ENCODE measurements at places on chromosomes 1 and 21.

- DNase-seq, result no peak
Measured at GRCh38 chr1:188689542-188689941, 1788.1 kb downstream of the BRINP3 start.

GRCh38 chr1:229407206-229408026 lies 26.5 kb downstream of the ACTA1 start:
- peak; percentile 32 for DNase-seq

DNA sequence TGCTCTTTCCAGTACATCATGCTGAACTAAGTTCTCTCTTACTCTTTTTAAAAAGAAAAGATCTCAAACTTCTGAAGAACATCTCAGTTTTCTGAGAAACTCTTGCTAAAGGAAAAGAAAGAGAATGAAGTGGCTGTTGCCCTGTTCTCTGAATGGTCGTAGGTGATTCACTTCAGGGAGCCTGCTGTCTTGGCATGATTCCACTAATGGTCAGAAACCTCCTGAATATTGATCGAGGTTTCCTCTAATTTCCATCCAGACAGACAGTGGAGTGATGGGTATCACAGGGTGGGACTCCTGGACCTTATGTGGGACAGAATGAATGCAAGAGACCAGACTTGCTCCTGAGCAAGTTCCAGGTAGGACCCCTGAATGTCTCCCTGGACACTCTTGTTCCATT lies 2.5 kb downstream of the FCRL2 start:
- DNase-seq, result no peak

- DNase-seq, result no peak
Measured at GRCh38 chr1:53139951-53140361, 2.5 kb downstream of the SLC1A7 start.

GRCh38 chr1:116207126-116207735 lies 96.0 kb downstream of the MAB21L3 start:
- DNase-seq, result no peak

DNA sequence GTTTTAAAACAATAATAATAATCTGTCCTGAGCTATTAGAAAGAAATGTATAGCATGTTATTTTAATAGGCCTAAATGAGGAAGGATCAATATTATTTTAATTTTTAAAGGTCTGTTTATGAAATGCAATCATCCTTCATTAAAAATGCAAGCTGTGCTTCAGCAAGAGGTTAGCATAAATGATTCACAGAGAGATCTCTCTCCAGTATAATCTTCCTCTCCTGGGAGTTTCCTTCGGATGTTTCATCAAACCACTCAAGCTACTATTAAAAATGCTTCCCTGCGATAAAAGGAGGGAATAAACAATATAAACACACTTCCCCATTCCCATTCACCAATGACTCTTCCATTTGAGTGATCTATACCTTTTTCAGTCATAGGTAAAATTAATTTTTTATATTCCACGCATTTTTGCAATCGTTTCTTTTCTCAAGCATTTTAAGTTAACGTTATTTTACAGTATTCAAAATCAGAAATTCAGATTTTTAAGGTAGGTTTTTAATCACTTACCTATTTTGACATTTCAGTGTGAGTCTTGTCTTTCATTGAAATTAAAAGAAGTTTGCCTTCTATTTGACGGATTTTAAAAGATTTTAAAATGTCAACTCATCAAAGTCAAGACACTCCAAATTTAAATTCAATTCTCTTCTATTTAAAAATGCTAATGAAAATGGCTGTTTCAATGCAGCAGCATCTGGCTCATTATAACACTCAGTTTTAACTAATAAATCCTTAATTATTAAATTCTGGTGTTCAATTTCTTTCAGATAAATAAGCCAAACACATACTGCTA lies 64.3 kb downstream of the RERE start:
- DNase-seq, result no peak

DNA sequence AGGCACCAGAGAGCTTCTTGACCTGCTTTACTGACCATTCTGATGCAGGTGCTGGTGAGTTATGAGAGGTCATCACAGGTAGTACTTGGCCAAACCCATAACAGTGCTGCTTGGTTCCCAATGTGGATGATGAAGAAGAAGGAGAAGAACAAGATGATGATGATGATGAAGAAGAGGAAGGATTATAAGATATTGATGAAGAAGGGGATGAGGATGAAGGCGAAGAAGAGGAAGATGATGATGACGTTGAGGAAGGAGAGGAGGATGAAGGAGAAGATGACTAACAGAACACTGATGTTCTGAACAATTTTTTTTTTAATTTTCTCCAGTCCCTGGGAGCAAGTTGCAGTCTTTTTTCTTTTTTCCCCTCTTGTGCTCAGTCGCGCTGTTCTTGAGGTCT lies 23.9 kb upstream of the SLAMF1 start:
- DNase-seq, result no peak

- DNase-seq, result no peak
Measured at GRCh38 chr21:36806103-36806502, 107.2 kb downstream of the SIM2 start.

GRCh38 chr1:117365350-117366176 lies 1.7 kb upstream of the MAN1A2 start:
- DNase-seq, result no peak

GRCh38 chr1:16434501-16434900 lies 2.7 kb downstream of the SPATA21 start:
- DNase-seq, result no peak

- DNase-seq, result no peak
Measured at GRCh38 chr21:18147678-18148077, 97.0 kb upstream of the CHODL start.

GRCh38 chr1:202580619-202581018 lies 129.6 kb downstream of the SYT2 start:
- DNase-seq, result no peak

DNA sequence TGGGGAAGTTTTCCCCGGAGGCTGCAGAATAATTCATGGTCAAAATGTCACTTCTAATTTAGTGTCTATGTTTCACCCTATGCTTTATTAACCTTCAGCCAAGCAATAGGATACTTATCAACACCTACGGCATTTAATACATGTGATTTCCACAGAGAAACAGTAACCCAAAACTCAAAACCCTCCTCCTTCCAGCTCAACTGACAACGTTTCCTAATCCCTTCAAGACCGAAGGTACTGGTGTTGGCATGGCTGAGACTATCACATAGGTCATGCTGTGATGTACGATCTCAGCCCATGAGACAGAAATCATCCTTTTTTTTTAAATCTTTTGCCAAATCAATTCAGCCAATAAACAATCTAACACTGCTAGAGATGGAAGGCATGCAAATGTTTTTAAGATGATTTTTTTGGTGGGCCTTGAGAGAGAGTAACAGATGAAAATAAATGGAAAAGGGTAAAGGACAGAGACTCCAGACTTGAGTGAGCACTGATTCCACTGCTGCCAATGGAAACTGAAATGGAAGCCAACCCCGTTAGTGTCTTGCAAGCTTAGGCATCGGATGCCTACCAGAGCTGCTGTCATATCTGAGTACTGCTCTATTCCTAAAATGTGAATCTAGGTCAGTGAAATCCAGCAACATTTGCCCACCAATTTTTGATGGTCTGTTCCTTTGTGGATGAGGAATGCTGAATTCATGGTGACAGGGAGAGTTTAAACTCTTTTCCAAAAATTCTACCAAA lies 63.4 kb upstream of the BCL10 start:
- DNase-seq, result no peak

DNA sequence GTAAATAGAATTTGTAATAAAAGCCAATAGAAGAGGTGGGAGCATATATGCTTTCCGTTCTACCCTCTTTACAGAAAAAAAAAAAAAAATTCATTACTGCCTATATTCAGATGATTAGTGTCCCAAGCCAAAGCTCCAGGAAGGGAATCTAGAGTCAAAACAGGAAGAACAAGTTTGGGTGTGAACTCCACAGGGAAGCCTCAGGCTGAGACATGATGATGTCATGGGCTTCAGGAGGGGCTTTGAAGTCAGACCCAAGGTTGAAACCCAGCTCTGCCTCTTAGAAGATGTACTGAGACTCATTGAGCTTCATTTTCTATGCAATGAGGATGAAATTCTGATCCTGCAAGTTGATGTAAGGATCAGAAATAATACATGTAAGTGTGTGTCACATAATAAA lies 250.0 kb upstream of the ADGRL2 start:
- no peak for DNase-seq

DNA sequence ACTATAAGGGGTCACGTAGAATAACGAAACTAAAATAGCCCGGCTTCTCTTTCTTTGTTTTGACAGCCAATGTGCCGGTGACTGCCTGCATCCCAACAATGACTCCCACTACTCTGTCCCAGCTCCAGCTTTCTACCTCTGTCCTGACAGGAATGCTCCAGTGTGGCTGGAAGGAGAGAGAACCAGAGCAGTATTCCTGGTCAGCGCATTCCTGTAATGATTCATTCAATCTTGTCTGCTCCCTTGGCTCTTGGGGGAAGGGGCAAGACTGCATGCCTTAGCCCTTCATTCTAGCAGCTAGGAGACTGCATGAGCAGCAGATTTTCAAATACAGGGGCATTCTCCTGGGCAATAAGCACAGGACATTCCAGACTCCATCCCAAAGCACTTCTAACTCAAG lies 132.1 kb upstream of the PRMT6 start:
- peak; percentile 17 for DNase-seq

- DNase-seq, result no peak
Measured at GRCh38 chr21:41715649-41716281, 51.1 kb downstream of the RIPK4 start.

DNA sequence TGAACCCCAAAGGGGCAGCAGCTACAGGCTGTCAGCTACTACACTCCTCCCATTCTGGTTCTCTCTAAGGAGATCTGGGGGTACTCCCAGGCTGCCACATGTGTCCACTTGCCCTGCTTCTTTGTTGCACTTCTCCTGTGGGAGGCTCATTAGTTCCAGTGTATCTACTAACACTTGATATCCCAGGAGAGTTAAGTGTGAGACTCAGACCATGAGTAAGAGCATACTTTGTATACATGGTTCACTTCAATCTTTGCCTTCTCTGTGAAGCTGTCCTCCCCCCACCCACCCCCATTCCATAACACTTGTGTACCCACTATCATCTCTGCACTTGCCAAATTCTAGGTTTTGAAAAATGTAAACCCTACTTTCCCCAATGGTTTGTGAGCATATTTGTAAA lies 34.9 kb upstream of the GADD45A start:
- no peak for DNase-seq

- DNase-seq, result no peak
Measured at GRCh38 chr1:84143796-84144565, at the start of gene PRKACB. PRKACB (plus strand) TSS chr1:84144271; CDS start chr1:84144362, 91 bp downstream.

GRCh38 chr1:79044974-79045650 lies 38.6 kb upstream of the ADGRL4 start:
- peak; percentile 46 for DNase-seq

GRCh38 chr1:51858892-51859291 lies 19.6 kb downstream of the NRDC start:
- DNase-seq, result no peak

DNA sequence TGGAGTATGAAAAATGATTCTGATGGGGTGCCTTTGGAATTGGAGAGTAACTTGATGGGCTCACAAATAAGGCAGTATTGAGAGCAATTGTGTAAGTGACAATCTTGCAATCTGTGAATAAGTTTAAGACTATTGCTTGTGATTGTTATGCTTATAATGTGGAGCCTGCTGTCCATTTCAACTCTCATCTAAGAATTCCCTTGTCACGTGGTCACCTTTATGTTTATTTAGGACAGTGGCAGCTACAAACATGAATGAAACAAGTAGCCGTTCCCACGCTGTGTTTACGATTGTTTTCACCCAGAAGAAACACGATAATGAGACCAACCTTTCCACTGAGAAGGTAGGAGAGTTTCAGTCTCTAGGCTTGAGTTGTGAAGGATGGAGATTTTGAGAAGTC lies 57.6 kb downstream of the KIF1B start:
- DNase-seq, result no peak

DNA sequence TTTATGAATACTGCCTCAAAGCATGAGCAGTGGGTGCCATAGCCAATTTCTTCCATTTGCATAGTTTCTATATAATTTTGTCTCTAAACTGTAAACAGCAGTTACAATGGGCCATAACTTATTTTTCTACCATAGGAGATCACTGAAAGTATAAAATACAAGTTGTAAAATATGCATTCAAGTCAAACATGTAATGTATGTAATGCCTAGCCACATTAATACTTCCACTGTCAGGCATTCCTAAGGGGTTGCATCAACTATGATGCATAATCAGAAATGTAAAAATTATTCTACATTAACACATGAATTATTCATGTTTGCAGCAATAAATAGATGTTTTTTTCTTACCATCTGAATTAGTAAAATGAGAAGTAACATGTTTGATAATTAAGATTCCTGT lies 560.3 kb upstream of the ZP4 start:
- DNase-seq, result no peak

DNA sequence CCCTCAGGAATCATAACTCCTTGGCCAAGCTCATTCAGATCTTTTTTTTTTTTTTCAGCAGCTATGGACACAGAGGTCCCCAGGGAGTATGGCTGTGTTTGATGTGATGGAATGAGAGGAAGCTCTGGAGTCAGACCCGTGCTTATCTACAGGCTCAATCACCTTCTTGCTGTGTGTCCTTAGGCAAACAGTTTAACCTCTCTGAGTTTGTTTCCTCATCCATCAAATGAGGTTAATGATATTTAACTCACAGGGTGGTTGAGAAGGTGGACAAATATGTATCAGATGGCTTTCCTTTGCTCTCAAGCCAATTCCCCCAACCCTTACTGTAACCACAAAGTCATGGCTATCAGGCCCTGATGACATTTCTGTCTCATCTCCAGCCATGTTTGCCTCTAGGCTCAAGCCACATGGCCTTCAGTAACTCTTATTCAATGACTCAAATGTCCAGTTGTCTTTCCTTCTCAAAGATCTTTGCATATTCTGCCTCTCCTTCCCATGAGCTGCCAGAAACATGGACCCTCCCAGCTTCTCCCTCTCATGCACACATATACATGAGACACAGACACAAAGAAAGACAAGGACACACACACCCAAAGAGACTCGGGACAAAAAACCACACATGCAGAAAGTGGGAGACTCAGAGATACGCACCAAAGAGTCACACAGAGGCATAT lies 303.5 kb upstream of the KAZN start:
- DNase-seq, result no peak

GRCh38 chr1:174022080-174022975 lies at the start of gene RC3H1:
RC3H1 (minus strand) TSS chr1:174022357; CDS start chr1:173992985, 29,372 bp downstream.
- DNase-seq, result peak; percentile 85

DNA sequence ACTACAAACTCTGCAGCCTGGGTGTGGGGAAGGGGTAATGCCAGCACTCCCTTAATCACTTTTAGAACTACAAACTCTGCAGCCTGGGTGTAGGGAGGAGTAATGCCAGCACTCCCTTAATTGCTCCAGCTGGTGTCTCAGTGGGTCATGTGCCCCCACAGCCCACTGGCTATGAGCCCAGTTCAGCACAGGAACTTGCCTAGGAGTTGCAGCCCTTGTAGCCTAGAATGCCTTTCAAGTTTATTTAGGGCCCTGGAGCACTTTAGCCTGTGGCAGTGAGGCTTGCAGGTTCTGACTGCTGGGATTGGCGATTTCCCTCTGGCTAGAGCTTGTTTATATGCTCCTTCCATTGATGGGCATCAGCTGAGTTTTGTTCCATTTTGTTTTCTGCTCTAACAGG lies 17.1 kb downstream of the VN1R5 start:
- no peak for DNase-seq

- no peak for DNase-seq
Measured at GRCh38 chr1:205199090-205199930, 12.2 kb downstream of the DSTYK start.

Measured in WTC11 (cell line).